ENCODE measurements at places on chromosomes 6 and 20. TPM values are rescaled to one million over a fixed set of nuclear protein-coding genes. Genes with fewer than 3 reads are reported as not detected.

DNA sequence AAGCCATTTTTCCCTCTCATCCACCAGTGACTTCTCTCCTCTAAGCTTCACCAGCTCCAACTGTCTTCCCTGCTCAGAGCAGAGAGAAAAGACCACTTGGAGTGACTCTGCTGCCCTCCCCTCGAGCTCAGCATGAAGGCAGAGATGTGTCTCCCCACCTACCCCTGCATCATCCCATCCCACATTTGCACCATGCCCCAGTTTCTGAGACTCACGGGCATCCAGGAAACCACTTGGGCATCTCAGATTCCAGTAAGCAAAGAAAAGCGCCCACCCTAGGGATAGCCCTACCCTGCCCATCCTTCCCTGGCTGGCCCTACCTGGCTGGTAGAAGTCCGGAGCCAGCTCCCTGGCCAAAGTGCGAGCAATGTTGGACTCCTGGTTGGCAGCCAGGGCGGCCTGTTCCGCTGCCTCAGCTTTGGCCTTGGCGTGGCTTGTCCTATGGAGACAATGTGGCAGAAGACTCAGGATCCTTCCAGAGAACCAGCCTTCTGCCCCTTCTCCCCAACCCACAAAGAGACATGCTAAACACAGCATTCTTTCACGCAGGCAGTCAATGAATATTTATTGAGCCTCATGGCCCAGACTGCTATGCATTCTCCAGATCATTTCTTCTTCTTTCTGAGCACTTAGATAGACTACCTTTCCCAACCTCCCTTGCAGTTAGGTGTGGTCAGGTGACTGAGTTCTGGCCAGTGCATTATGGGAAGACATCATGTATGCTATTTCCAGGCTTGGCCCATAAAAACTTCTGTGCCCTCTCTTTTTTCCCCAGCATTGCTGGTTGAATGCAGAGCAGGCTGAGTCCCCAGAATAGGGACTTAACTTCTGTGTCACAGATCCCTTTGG lies 68.6 kb downstream of the JPH2 start:
- no peak for ATAC-seq

DNA sequence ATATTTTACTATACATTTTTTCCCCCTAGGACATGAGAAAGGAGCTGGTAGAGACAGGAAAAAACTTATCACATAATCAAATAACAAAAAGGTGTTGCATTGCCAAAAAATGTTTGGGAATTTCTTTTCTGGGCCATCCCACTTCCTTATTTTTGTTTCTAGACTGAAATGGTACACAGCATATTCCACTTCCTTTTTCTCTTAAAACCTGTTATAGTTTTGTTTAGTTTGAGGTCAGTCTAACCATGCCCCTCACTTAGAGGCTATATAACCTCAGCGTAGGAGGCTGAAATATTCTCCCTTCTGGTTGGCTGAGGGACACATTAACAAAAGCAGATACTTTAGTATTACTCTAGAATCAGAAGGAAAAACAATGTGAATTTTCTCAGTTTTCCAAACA lies 323.9 kb downstream of the GJA1 start:
- ATAC-seq = no peak

- no peak for ATAC-seq
Measured at GRCh38 chr6:126724821-126725220, 384.9 kb downstream of the CENPW start.

The BPIFB1 gene
- total RNA-seq = not detected

DNA sequence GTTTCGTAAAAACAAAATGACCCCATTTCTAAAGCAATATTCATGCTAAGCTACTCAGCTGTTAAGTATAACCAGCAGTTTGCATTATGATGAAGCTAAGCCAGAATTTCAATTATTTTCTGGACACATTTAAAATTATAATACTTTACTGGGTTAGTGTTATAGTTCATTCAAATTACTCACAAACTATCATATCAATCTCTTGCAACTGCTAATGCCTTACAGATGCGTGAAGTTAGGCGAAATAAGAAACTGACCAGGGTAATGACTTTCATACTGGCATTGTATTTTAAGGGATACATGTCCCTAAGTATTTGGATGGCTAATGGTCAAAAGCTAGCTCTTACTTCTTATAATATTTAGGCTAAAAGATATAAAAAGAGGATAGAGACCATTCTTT lies 249.6 kb downstream of the TSHZ2 start:
- ATAC-seq = no peak

GRCh38 chr6:89736893-89737292 lies 82.7 kb downstream of the MDN1 start:
- ATAC-seq = no peak

GRCh38 chr20:38073307-38074071 lies 39.9 kb downstream of the RPRD1B start:
- ATAC-seq = peak; percentile 54

GRCh38 chr6:166672624-166673206 lies 45.7 kb upstream of the RPS6KA2 start:
- ATAC-seq = no peak

DNA sequence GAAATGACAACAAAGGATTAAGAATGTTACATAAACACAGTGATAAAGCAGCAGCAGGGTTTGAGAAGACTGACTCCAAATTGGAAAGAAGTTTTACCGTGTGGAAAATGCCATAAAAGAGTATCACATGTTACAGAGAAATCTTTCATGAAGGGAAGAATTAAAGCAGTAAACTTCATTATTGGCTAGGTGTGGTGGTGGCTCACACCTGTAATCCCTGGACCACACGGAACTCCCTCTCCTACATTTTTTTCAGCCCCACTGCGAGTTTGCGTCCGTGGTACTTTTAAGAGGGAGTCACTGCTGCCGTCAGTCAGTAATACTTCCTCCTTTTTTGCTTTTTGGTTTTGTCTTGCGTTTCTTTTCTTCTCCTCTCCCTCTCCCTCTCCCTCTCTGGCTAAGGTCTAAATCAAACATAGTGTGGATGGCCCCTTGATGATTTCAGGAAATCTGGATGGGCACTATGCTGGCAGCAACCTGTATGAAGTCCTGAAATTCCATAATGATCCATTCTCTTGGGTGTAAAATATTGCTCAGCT lies 112.3 kb downstream of the MAN1A1 start:
- no peak for ATAC-seq

GRCh38 chr6:141026504-141026903 lies 1106.2 kb upstream of the GJE1 start:
- ATAC-seq = no peak

Data from activated T-helper 17 cell treated with anti-CD3 and anti-CD28 coated beads, Interleukin-2, amount 50 U/mL, for 72 hours (primary cell).